ENCODE measurements at places on chromosomes 3 and 15.

DNA sequence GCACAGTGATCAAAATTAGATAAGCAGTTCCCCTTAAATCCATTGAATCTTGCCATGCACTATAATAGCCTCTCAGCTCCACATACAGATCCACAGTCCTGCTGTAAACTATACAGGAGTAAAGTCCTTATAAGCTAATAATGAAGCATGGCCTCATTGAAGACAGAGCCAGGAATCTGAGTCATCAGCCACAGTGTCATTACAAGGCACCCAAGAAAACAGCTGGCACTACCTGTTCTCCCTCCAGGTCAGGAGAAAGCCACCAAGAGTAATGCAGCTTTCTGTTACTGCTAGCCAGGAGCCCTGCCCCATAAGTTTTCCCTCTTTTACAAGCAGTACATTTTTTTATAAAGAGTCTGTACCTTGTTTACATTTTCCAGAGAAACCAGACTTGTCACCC is 27.3 kb downstream of the WDR49 start:
- no peak for DNase-seq

DNA sequence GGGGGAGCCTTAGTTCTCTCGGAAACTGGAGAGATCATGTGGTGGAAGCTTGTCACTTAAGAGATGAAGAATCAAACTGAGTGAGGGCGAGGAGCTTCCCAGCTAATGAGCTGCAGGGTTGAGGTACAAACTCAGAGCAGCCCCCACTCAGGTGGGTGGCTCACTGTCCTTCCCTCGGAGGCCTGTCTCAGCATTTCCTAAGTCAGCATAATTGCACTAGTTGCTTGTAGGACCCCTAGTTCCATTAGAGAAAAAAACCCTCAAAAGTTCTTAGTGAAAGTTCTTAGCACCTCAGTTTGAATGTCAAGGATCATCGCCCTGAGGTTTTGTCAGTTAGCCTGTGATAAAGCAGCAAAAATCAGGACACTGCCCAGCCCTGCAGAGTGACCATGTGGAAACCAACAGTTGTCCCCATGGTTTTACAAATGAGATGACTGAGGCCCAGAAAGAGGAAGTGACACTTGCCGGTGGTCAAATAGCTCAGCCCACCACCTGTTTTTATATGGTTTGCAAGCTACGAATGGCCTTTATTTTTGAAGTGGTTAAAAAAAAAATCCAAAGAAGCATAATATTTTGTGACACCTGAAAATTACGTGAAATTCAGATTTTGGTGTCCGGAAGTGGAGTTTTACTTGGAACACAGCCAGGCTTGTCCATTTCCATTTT is 11.9 kb downstream of the SMAD6 start:
- DNase-seq, result no peak

- DNase-seq, result no peak
Observed at GRCh38 chr3:173217127-173217526, 76.1 kb upstream of the SPATA16 start.

- DNase-seq, result no peak
Observed at GRCh38 chr3:149221783-149222517, at the start of gene CP. TSS of gene CP (minus strand) at chr3:149221829. CDS start at chr3:149221792, 37 bp downstream.

DNA sequence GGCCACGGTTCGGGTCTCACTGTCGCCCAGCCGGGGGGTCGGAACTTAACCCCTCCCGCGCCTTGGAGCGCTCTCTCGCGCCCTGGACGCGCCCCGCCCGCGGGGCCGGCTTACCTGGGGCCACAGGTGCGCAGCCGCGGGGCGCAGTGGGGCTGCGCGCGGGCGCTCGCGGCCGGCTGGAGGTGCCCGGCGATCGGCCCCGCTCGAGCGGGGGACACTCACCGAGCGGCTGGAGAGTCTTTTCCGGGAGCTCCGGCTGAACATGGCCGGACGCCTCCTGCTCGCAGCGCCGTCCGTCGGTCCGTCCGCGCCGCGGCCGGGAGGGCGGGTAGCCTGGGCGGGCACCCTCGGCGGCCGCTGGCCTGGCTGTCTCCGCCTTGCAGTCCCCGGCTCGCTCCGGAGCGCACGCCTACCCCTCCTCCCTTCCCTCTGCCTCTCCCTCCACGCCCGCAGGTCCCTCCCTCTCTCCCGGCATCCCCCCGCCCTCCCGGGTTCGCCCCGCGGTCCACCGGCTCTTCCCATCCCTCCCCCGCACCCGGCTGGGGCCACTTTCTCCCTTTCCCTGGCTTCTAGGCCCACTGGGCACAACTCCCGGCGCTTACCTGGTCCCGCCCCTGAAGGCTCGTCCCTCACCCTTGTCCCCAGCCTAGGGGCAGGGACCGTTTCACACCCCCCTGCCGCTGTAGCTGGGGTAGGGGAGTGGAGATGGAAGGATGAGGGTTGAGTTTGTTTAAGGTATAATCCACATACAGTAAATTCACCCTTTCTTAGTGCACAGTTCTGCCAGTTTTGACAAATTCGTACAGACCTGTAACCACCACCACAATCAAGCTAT is 220.1 kb upstream of the PRICKLE2 start:
- DNase-seq, result peak; percentile 55

GRCh38 chr15:87038404-87038803 is 958.7 kb downstream of the AGBL1 start:
- DNase-seq, result no peak

DNA sequence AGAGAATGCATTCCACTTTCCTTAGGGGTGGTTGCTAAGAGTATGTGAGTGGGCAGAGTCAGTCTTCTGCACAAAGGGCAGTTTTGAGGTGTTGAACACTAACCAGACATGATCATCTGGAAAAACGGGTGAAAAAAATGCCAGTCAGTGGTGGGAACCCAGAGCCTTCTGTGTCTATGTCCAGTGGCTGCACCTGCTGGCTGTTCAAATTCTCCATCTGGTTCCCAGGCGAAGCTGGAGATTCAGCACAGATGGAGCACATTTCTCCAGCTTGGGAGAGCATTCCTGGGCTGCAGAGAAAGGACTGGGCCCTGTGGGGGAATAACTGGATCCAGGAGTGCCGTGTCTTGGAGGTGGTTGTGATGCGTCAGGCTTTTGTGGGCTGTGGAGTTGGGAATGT is 74.1 kb downstream of the TRAK1 start:
- no peak for DNase-seq

- no peak for DNase-seq
Observed at GRCh38 chr3:71050538-71051258, 532.8 kb downstream of the FOXP1 start.

GRCh38 chr15:66459818-66460615 is 37.5 kb downstream of the SNAPC5 start:
- DNase-seq, result no peak

GRCh38 chr3:58249358-58250092 is 11.9 kb downstream of the ABHD6 start:
- no peak for DNase-seq

- no peak for DNase-seq
Observed at GRCh38 chr3:38022896-38023709, 6.3 kb downstream of the PLCD1 start.

GRCh38 chr3:10187944-10188343 is 23.2 kb downstream of the IRAK2 start:
- DNase-seq, result no peak

- no peak for DNase-seq
Observed at GRCh38 chr3:138457863-138458735, 23.7 kb downstream of the ESYT3 start.

- DNase-seq, result no peak
Observed at GRCh38 chr3:171380711-171381425, 79.3 kb downstream of the TNIK start.

GRCh38 chr3:74127256-74127655 is 487.2 kb downstream of the CNTN3 start:
- no peak for DNase-seq

GRCh38 chr15:71333136-71333700 is 217.9 kb downstream of the THSD4 start:
- no peak for DNase-seq

DNA sequence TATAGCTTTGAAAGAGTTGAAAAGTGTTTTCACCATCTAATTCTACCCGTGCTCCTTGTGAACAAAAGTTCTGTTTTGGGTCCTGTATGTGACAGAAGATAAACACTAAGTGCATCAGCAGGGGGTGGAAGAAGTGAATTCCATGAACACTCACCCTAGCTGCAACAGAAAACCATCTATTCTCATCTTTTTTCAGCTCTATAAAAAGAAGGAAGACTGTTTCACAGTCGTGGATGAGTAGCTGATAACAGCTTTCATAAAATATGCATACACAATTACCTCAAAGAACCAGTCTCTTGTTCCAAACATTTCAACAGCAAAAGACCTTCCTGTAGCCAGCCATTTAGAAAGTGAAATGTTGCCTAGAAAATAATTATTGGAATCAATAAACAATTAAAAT is 281.7 kb upstream of the RASGRP1 start:
- no peak for DNase-seq

DNA sequence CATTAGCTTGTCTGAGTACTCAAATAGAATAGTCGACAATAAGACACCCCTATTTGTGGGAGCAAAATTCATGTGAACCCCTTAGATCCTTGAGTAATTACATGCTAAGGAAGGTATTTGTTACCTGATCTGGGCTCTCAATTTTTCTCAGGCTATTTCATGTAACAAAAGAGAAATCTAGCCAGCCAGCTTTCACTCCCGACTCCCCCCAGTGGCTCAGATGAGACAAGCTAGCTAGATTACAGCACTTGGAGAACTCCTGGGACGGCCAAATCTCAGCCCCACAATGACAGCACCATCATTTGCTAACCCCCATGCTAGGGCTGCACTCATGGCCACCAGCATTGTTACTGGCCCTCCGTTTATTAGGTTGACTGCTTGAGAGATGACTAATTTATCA is 41.3 kb downstream of the GLDN start:
- peak; percentile 70 for DNase-seq

DNA sequence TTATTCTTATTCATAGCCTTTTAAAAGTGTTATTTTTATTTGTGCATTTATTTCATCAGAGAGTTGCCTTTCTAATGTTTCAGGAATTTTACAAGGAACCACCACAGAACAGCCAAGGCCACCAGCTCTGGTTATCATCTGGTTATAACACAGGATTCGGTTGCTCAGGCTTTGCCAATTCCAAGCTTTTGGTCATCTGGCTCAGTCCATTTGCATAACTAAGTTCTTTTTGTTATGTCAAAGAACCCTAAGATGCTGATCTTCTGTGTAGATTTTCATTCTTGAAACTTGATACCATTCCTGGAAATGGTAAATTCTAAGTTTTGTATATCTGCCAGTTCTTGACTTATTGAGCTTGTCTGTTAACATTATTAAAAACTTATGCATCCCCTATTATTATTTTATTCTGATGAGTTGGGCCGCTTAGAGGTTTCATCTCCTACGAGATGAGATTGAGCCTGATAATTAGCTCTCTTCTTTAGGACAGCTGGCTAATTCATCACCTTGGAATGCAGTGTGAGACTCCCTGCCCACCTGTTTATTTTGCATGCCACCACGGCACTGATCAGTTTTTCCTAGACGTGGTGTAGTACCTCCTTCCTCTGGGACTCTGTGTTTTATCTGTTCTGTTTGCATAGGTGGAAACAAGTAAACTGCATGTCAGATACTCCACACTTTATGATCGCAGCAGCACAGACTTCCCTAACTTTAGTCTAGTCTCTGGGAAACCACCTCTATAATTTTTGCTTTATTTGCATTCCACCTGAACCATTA is 264.8 kb downstream of the SLCO3A1 start:
- no peak for DNase-seq

- DNase-seq, result peak; percentile 53
Observed at GRCh38 chr3:20074226-20075063, 34.2 kb downstream of the KAT2B start.

DNA sequence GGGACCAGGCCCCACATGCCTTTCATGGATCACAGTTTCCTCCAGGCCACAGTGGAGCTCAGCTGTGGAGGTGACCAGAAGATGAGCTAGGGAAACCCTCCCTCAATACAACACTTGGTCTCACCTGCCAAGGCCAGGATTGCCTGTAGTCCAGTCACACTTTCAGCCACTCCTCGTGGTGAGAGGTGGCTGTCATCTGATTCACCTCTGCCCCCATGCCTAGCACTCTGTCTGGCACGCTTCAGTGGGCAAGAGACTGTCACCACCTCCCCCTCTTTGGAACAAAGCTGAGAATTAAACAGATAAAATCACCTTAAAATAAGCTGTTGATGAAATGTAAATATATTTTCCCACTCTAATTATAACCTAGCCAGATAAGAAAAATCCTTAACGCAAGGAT is 4.0 kb upstream of the IL17RD start:
- DNase-seq, result no peak

GRCh38 chr15:85555875-85556617 is 175.6 kb downstream of the AKAP13 start:
- DNase-seq, result no peak

DNA sequence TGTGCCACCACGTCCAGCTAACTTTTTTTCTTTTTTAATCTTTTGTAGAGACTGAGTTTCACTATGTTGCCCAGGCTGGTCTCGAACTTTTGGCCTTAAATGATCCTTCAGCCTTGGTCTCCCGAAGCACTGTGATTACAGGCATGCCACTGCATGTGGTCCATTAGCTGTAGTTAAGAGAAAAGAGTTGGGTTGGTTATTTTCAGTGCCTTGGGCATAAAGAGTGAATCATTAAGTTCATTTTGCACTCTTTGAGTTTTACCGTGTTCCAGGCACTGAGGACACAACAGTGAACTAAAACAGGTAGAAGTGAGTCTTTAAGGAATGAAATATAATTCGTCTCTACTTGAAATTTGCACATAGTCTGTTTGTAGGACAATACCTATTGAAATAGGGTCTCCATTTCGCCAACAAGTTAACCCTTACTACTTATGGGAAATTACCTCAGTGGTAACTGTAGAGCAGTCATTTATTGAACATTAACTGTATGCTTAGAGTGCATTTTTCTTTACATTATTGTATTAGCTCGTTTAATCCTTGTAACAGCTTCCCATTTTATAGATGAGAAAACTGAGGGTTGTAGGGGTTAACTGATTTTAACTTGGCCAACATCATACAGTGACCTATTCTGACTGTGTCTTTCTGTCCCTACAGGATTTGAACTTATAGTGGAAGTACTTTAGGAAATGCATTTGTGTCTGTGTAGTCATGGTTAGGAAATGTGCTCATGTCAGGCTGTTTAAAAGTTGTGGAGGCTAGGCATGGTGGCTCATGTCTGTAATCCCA is 22.7 kb upstream of the TRAK1 start:
- no peak for DNase-seq

- peak; percentile 70 for DNase-seq
Observed at GRCh38 chr3:175266478-175266877, 407.3 kb downstream of the NAALADL2 start.

DNA sequence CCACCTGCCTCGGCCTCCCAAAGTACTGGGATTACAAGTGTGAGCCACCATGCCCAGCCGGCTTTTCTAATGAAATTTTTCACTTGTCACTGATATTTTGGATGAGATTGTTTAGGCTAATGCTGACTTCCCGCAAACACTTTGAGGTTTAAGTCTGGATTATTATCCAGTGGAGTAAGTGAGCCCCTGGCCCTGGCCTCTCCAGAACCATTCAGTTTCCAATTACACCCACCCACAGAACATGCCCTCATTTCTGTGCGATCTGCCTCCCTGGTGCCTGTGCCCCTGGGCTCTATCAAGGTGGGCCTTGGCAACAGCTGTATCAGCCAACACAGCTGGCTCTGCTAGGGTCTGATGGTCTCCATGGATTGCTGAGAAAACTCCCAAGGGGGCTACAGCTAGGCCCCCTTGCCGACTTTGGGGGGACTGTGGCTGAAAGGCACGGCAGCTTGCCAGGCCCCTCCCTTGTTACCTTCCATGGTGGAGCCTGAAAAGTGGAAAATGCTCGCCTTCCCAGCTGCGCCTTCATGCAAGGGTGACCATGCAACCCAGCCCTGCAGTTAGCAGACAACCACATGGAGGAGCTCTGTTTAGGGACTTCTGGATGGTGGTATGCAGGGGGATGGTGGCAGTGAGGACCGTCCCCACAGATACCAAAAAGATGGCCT is 288.9 kb downstream of the FAM43A start:
- no peak for DNase-seq

Measured in cardiac fibroblast (primary cell).